Lung (tissue), 17 donors: ENCODE measurements at places on chromosomes 6 and 20. TPM values are rescaled to one million over a fixed set of nuclear protein-coding genes. Genes with fewer than 3 reads are reported as not detected.

DNA sequence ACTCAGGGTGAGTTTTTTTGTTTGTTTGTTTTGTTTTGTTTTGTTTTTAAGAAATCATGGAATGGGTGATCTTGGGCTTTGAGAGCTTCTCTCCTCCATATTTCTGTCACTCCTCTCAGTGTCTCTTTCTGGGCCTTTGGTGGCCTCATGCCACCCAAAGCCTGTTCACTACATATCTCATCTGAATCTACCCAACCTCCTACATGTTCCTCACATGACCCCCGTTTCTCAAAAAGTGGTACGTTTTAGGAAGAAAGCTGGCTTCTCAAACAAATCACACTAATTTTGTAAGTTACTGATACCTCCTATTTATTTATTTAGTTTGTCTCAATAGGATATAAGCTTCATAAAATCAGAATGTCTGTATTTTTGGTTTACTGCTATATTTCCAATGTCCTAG lies 80.0 kb downstream of the SESN1 start:
- DNase-seq = no peak
- no peaks in the 10 kb centered on the region for H3K36me3 ChIP-seq
- H3K4me3 ChIP-seq = no peak overlapping the region
- peaks cover 7% of the 10 kb centered on the region for H3K4me1 ChIP-seq
- H3K27ac ChIP-seq = no peak overlapping the region
- no peaks in the 10 kb centered on the region for H3K27me3 ChIP-seq

DNA sequence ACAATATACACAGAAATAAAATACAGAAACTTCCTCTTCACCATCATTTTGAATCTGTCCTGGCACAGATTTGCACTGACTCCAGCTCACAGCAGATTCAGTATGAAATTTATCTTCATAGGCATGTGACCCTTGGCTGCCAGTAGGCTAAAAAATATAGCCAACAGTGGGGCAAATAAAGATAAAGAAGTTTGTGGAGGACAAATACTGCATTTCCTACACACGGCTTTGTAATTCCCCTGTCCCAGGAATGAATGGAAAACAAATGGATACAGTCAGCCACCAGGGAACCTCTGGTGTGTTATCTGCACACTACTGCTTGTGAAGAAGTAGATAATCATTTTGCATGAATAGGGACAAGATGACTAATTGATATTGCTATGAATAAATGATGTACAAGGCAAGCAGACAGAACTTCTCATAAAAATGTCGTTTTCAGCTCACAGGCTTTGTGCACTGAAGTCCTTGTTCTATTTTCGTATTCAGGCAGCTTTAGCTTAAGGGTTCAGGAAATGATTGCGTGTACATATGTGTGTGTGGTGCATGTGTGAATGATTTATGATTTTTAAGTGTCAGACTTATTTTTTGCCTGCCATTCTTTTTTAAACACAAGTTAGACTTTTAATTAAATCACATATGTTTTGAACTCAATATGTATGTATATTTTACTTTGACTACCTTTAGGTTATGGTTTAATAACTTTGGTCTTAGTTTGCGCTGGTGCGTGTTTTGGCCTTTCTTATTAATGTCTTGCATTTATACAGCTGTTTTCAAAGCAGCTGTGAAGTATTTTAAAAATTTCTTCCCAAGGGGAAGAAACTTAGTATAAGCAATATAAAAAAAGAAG lies 543.8 kb upstream of the JAG1 start:
- H3K36me3 ChIP-seq = no peaks in the 10 kb centered on the region
- peaks cover 23% of the 10 kb centered on the region for H3K4me1 ChIP-seq
- H3K27ac ChIP-seq = no peak overlapping the region

- H3K4me1 ChIP-seq = no peaks in the 10 kb centered on the region
- DNase-seq = peak; percentile 21
- no peak overlapping the region for H3K27ac ChIP-seq
- H3K4me3 ChIP-seq = no peak overlapping the region
- peaks cover 56% of the 10 kb centered on the region for H3K27me3 ChIP-seq
Measured at GRCh38 chr6:29834564-29835436, 7.2 kb downstream of the HLA-G start.

DNA sequence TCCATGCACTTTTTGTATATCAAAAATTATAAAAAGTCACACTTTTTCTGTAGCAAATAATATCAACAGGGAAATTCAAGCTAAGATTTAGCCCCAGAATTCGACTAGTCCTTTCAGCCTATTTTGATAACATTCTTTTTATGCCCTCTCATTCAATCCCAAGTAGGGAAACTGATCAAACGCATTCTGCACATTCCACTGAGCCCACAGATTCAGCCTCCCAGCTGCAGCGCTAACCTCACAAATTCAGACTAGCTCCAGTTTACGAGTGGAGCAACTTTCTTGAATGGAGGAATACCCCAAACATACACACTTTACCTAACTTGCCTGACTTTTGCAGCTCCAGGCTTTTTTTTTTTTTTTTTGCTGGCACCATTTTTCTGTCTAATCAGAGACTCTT lies 70.3 kb upstream of the HEY2 start:
- H3K36me3 ChIP-seq = no peaks in the 10 kb centered on the region
- no peak overlapping the region for H3K27ac ChIP-seq
- H3K27me3 ChIP-seq = no peaks in the 10 kb centered on the region
- H3K4me1 ChIP-seq = no peaks in the 10 kb centered on the region
- no peak for DNase-seq
- no peak overlapping the region for H3K4me3 ChIP-seq

- DNase-seq = peak; percentile 97
- peak within 1 kb of the TSS; percentile 40 for H3K27ac ChIP-seq
- no peaks in the 10 kb centered on the region for H3K36me3 ChIP-seq
- no peaks in the 10 kb centered on the region for H3K4me1 ChIP-seq
- H3K4me3 ChIP-seq = peak within 1 kb of the TSS; percentile 92
- H3K27me3 ChIP-seq = no peaks in the 10 kb centered on the region
Measured at GRCh38 chr20:63272105-63273058, at the start of gene ARFGAP1. TSS of gene ARFGAP1 (plus strand) at chr20:63272813. CDS start at chr20:63275581, 2,768 bp downstream.

DNA sequence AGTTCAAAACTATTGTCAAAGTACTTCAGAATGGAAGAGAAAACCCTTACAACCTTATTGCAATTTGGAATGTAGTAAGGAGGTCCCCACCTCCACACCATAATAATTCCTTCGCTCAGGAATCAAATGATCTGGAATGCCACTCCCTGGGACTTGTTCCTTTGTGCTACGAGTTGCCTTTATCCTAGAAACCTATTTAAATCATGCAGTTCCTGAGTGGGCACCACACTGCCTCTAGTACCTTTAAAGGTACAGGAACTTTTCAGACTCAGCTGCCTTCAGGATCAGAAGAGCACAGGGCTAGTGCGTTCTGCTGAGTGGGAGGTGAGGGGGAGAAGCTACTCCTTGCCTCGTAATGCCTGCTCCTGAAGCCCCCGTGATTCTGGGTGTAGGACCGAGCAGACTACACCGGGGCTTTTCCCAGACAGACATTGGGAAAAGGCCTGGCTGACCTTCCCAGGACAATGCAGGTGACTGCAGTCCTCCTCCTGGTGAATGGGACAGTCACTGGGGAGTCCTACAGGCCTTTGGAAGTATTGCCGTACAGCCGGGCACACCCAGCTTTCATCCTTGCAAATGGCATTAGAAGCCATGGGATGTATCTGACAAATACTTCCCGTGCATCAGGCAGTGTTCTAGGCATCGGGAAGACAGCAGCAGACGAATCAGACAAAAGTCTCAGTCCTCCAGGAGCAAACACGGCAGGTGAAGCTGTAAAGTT lies 11.8 kb upstream of the TUBB2B start:
- no peak overlapping the region for H3K27ac ChIP-seq
- no peak overlapping the region for H3K4me3 ChIP-seq
- no peaks in the 10 kb centered on the region for H3K36me3 ChIP-seq
- no peaks in the 10 kb centered on the region for H3K27me3 ChIP-seq

GRCh38 chr20:61426352-61426751 lies 174.3 kb downstream of the CDH4 start:
- no peak overlapping the region for H3K27ac ChIP-seq
- H3K4me1 ChIP-seq = no peaks in the 10 kb centered on the region
- no peaks in the 10 kb centered on the region for H3K27me3 ChIP-seq
- no peak overlapping the region for H3K4me3 ChIP-seq

GRCh38 chr6:48809700-48810099 lies 653.4 kb downstream of the MMUT start:
- no peak overlapping the region for H3K4me3 ChIP-seq
- H3K4me1 ChIP-seq = no peaks in the 10 kb centered on the region
- no peak overlapping the region for H3K27ac ChIP-seq

GRCh38 chr6:118188561-118188960 lies 281.5 kb downstream of the SLC35F1 start:
- H3K4me3 ChIP-seq = no peak overlapping the region
- H3K27ac ChIP-seq = no peak overlapping the region
- H3K36me3 ChIP-seq = no peaks in the 10 kb centered on the region
- peaks cover 16% of the 10 kb centered on the region for H3K4me1 ChIP-seq
- H3K27me3 ChIP-seq = no peaks in the 10 kb centered on the region
- no peak for DNase-seq

- H3K36me3 ChIP-seq = peaks cover 4% of the 10 kb centered on the region
- H3K27me3 ChIP-seq = peaks cover 2% of the 10 kb centered on the region
- no peak overlapping the region for H3K4me3 ChIP-seq
- peak overlapping the region; percentile 43 for H3K27ac ChIP-seq
- DNase-seq = no peak
- H3K4me1 ChIP-seq = peaks cover 10% of the 10 kb centered on the region
Measured at GRCh38 chr20:539848-540247, 3.7 kb downstream of the CSNK2A1 start.

DNA sequence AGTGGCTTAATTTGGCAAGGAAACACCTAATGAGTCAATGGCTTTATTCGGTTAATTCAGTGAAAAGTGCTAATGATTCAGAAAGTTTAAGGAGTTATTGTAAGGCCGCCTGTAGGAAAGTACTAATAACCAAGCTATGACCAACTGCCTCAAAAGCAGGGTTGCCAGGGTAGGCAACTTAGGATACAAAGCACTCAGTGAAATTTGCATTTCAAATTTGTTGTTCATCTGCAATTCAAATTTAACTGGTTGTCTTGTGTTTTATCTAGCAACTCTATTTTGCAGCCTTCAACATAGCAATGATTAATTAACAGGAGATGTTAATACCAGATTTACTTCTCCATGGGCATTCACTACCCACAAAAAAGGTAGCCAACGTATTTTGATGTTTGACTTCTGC lies 412.3 kb downstream of the PRKN start:
- no peak overlapping the region for H3K27ac ChIP-seq
- H3K4me1 ChIP-seq = no peaks in the 10 kb centered on the region
- H3K27me3 ChIP-seq = no peaks in the 10 kb centered on the region
- no peaks in the 10 kb centered on the region for H3K36me3 ChIP-seq
- DNase-seq = no peak
- no peak overlapping the region for H3K4me3 ChIP-seq

DNA sequence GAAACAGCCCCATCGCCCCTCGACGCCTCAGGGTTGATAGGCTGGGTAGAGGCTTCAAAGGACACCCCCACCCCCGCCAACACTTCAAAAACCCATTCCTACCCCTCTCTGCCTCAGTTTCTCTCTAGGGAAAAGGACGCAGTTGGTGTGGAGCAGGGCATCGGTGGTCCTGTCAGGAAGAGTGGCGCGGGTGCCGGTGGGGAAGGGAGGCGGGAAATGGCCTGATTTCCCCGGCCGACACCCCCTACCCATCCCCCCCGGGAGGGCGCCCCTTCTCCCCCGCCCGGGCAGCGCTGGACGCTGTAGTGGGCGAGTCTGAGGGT lies 367 bp downstream of the NRSN2 start:
- peak overlapping the region; percentile 91 for H3K27ac ChIP-seq
- no peak for DNase-seq
- H3K4me1 ChIP-seq = no peaks in the 10 kb centered on the region
- H3K36me3 ChIP-seq = peaks cover 8% of the 10 kb centered on the region
- no peaks in the 10 kb centered on the region for H3K27me3 ChIP-seq
- H3K4me3 ChIP-seq = peak overlapping the region; percentile 66

- DNase-seq = no peak
- no peak overlapping the region for H3K4me3 ChIP-seq
- H3K27ac ChIP-seq = no peak overlapping the region
Measured at GRCh38 chr6:114649298-114649697, 306.5 kb upstream of the HS3ST5 start.

- H3K27ac ChIP-seq = no peak overlapping the region
- H3K4me3 ChIP-seq = no peak overlapping the region
- DNase-seq = no peak
- H3K27me3 ChIP-seq = no peaks in the 10 kb centered on the region
- no peaks in the 10 kb centered on the region for H3K4me1 ChIP-seq
- H3K36me3 ChIP-seq = no peaks in the 10 kb centered on the region
Measured at GRCh38 chr20:55667955-55668354, 337.4 kb downstream of the CBLN4 start.

- H3K36me3 ChIP-seq = no peaks in the 10 kb centered on the region
- H3K4me1 ChIP-seq = peaks cover 6% of the 10 kb centered on the region
- no peak for DNase-seq
- no peak overlapping the region for H3K27ac ChIP-seq
Measured at GRCh38 chr6:75211920-75212590, 6.2 kb upstream of the COL12A1 start.

- no peaks in the 10 kb centered on the region for H3K36me3 ChIP-seq
- H3K4me1 ChIP-seq = no peaks in the 10 kb centered on the region
- no peak overlapping the region for H3K27ac ChIP-seq
Measured at GRCh38 chr6:73927421-73927820, 231.4 kb downstream of the CD109 start.

- H3K27ac ChIP-seq = no peak overlapping the region
- H3K36me3 ChIP-seq = no peaks in the 10 kb centered on the region
- no peaks in the 10 kb centered on the region for H3K4me1 ChIP-seq
- DNase-seq = no peak
- peaks cover 7% of the 10 kb centered on the region for H3K27me3 ChIP-seq
Measured at GRCh38 chr20:61520893-61521460, 268.9 kb downstream of the CDH4 start.

DNA sequence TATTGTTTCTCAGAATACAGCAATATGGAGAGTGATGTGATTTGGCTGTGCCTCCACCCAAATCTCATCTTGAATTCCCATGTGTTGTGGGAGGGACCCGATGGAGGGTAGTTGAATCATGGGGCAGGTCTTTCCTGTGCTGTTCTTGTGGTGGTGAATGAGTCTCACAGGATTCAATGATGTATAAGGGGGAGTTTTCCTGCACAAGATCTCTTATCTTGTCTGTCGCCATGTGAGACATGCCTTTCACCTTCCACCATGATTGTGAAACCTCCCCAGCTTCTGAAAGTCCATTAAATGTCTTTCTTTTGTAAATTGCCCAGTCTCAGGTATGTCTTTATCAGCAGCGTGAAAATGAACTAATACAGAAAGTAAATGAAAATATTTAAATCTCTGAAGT lies 234.8 kb upstream of the TENT5A start:
- no peak for DNase-seq
- no peak overlapping the region for H3K27ac ChIP-seq
- H3K27me3 ChIP-seq = no peaks in the 10 kb centered on the region
- H3K4me3 ChIP-seq = no peak overlapping the region

The OR2B6 gene
- not detected for total RNA-seq

The RNGTT gene
- total RNA-seq = 12.3 TPM

The PLTP gene
- 63.6 TPM for total RNA-seq

The ELOVL2 gene
- 2.8 TPM for total RNA-seq

The BMP2 gene
- 28.8 TPM for total RNA-seq

The HIVEP1 gene
- total RNA-seq = 27.0 TPM

The SGK2 gene
- 1.2 TPM for total RNA-seq
